ENCODE measurements at places on chromosomes 5 and 9.

GRCh38 chr9:110536822-110537221, 42.7 kb downstream of the SVEP1 start:
- DNase-seq: no peak

- DNase-seq: no peak
These were observed 459.4 kb upstream of the PTPRD start for GRCh38 chr9:11072176-11072575.

DNA sequence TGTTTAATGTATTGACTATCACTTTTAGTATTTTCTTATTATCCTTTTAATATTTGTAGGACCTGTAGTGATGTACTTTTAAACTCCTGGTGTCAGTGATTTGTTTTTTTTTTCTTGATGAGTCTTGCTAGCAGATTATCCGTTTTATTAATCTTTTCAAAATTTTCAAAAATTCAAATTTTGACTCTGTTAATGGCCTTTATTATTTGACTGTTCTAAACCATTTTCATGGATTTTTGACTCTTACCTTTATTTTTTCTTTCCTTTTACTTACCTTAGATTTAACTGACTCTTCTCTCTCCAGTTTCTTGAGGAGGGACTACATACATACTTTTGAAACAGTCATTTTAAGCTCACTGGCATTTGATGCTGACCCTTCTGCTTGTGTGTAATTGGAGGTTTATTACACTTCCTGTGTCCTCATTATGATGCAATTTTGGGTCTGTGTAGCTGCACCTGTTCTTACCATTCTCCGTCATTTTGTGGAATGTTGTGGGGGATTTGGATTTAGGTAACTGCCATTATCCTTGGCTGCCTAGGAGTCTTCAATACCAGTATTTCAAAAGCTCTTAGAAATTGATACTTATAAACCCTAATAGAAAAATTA, 32.0 kb upstream of the EXOC3 start:
- DNase-seq: no peak

DNA sequence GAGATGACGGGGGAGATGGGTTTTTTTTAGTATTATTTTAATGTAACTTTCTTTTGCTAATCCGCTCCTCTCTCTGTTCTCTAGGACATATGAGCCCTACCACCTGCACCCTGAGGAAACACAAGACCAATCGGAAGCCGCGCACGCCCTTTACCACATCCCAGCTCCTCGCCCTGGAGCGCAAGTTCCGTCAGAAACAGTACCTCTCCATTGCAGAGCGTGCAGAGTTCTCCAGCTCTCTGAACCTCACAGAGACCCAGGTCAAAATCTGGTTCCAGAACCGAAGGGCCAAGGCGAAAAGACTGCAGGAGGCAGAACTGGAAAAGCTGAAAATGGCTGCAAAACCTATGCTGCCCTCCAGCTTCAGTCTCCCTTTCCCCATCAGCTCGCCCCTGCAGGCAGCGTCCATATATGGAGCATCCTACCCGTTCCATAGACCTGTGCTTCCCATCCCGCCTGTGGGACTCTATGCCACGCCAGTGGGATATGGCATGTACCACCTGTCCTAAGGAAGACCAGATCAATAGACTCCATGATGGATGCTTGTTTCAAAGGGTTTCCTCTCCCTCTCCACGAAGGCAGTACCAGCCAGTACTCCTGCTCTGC, 4.8 kb downstream of the MSX2 start:
- no peak for DNase-seq

- no peak for DNase-seq
These were observed 16.7 kb upstream of the RNU6ATAC start for GRCh38 chr9:134180786-134181647.

- DNase-seq: no peak
These were observed 8.5 kb downstream of the CAMSAP1 start for GRCh38 chr9:135898634-135899407.

- DNase-seq: no peak
These were observed 217.5 kb upstream of the NMUR2 start for GRCh38 chr5:152622628-152623027.

DNA sequence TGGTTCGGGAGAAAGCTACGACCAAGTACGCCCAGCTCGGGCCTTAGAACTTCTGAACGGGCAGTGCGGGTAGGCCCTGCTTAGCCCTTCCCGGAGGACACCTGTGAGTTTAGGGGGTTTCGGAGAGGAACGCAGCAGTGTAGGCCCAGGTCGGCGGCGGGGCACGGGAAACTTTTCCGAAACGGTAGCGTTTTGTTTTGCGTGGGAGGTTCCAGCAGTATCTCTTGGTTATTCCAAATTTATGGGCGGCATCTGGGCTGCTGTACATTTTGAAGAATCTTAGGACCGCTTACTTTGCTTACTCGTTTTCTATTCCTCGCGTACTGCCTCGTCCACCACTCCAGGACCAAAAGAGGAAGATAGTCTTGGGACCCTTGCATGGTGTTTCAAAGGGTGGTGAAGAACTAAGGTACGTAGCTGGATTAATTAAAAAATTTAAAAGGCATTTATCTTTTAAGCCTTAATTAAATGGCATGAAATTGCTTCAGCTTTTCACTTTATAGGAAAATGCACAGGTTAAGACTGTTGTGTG, 492 bp downstream of the TENT2 start:
- DNase-seq: no peak

GRCh38 chr9:22005021-22005701, 3.9 kb downstream of the CDKN2B start:
- DNase-seq: no peak

- no peak for DNase-seq
These were observed 227.2 kb downstream of the NSG2 start for GRCh38 chr5:174272671-174273070.

- DNase-seq: no peak
These were observed 447.4 kb upstream of the WWC1 start for GRCh38 chr5:167843881-167844572.

GRCh38 chr5:56610093-56610698, 205.2 kb upstream of the MAP3K1 start:
- no peak for DNase-seq

DNA sequence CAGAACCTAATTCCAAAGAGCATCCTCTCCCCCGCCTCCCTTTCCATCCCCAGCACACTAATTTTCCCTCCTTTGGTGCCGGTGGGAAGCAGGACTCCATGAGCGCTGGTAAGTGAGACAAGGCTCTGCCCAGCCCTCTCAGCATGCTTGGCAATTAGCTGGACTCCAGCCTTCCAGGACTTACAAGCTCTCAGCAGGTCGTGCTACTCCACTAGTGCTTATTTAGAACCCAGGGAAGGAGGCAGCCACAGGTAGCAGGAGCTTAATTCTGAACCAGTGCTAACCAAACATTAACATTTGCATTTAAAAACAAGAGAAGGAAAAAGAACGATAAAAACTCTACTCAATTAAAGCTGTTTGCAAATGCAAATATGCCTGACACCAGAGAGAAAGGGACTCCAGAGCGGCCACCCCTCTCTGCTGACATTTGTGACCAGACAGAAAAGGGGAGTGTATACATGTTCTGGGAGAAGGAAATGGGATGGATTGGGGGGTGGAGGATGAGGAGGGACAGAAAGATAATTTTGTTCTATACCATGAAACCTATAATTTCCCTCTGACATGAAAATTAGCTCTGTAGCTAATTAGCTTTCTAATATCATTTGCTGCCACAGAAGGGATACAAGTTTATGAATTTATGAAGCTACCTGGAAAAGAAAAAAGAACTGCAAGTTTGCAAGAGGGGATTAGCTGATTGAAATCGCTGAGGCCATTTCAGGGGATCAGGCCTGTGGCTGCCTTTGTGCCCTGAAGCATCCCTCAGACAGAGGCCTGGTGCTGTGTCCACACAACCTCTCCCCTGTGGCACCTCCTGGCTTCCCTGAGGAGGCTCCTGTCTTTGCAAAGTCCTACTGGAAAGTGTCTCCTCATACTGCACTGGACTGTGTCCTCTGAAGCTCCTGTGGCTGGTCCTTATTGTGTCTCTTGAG, 266.3 kb downstream of the SEC61B start:
- DNase-seq: no peak

DNA sequence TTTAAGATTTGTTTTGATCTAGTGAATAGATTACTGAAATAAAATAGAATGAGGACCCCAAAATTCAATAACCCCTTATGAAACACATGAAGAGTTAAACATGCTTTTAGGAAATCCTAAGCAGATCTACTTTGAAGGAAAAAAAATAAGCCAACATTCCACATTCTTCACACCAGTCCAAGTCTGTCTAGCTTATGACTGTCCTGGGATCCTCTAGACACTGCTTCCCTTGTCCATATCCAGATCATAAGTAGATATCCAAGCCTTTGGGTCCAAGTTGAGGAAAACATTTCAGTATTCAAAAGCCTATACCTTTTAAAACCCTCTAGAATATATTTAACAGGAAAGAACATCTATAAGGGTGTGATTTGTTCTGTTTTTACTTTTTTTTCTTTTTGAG, 58.8 kb upstream of the MINAR2 start:
- DNase-seq: no peak

- DNase-seq: no peak
These were observed 12.6 kb downstream of the TRIM23 start for GRCh38 chr5:65611524-65611923.

DNA sequence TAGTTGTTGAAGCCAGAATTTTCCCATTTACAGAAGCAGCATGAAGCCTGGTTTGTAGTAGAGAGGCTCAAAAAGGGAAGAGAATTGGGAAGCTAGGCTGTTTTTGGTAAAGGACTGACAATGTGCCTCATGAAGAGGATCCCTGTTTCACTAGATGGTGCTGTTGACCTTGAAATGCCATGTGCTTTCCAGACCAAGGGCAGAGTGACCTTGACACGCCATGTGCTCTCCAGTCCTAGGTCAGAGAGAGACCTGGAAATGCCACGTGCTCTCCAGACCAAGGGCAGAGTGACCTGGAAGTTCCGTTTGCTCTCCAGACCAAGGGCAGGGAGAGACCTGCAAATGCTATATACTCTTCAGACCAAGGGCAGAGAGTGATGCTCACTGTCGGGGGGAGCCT, 32.0 kb downstream of the UNC13B start:
- DNase-seq: no peak

- DNase-seq: no peak
These were observed 184.8 kb downstream of the PBX3 start for GRCh38 chr9:125932012-125932411.

DNA sequence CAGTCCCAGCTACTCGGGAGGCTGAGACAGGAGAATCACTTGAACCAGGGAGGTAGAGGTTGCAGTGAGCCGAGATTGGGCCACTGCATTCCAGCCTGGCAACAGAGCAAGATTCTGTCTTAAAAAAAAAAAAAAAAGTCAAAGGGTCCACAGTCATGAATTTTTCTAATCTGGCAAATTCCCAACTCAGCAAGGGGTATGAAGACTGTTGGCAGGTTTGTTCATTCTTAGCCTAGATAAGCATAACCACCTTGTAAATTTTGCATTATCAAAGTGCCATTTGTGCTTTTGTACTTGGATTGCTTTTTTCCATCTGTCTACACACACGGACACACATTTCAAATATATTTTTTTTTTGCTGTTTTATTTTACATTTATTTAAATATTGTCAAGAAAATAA, 299.8 kb upstream of the NUDT12 start:
- DNase-seq: no peak

DNA sequence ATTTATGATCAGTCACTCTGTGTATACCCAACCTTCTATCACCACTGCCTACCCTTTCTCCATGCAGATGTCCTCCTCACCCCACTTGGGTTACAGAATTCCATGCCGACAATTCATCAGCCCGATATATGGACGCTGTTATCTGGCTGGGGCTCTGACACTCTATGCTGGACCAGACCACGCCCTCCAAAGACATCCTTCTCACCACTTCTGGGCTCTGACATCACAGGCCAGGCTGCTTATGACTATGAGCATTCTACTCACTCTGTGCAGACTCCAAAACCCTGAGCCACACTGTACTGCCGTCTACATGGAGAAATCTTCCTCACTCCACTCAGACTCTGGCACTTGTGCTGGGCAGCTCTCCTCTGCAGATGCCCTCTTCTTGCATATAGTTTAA, 7.6 kb upstream of the AK3 start:
- no peak for DNase-seq

DNA sequence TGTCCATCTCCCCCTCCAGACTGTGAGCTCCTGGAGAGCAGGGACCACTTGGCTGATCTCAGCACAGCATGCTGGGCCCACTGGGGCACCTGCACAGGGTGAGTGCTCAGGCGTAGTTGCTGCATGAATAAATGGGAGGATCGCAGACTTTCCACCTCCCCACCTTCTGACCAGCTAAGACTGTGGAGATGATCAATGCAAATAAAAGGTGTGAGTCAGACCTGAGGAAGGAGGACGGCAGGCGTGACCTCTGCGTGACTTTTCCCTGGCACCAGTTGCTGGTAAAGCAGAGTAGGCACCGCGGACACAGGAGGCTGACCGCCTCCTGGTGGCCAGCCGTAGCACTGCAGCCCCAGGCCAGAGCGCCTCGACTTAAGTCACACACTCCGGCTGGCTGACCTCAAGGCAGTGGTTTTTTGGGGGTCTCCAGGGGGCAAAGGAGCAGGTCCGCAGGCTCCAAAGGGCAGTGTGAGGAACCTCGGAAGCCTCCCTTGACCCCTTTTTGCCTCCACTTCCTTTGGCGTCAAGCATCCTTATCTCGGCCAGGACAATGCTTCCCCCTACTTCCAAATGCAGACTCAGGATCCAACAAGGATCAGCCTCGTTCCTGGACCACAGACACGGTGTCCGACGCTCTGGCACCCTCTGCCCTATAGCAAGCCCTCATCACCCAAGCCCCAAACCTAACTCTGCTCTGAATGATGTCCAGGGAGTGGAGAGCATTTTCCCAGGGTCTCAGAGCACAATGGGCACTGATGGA, 12.7 kb upstream of the TDRD7 start:
- DNase-seq: peak; percentile 69

- DNase-seq: no peak
These were observed 5.1 kb upstream of the PTBP3 start for GRCh38 chr9:112338561-112338960.

DNA sequence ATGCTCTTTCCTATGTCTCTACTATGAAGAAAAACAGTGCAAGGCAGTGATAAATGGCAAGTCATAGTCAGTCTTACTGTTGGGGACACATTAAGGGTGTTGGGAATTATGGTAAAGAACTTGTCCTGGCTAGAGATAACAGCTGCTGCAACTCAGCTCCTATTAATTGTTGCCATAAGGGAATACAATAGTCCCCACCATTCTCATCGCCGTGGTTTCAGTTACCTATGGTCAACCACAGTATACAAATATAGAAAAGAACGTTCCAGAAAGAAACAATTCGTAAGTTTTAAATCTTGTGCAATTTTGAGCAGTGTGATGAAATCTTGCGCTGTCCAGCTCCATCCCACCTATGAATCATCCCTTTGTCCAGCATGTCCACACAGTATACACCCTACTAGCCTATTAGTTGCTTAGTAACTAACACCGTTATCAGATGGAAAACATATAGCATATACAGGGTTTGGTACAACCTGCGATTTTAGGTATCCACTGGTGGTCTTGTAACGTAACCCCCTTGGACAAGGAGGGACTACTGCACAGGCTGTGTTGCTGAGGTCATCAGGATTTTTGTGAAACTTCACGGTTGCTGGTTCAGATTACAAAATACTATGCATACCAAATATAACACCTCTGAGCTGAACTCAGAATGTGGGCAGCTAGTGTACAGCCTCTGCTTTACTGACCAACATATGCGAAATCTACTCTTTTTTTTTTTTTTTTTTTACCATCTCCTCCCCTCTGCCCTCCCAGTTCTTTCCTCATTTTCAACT, 53.5 kb downstream of the ZFR start:
- DNase-seq: no peak

Measured in activated CD8-positive, alpha-beta memory T cell treated with anti-CD3 and anti-CD28 coated beads, Interleukin-2, amount 50 U/mL, for 4 hours (primary cell).